ENCODE measurements at places on chromosomes 3 and 15.

DNA sequence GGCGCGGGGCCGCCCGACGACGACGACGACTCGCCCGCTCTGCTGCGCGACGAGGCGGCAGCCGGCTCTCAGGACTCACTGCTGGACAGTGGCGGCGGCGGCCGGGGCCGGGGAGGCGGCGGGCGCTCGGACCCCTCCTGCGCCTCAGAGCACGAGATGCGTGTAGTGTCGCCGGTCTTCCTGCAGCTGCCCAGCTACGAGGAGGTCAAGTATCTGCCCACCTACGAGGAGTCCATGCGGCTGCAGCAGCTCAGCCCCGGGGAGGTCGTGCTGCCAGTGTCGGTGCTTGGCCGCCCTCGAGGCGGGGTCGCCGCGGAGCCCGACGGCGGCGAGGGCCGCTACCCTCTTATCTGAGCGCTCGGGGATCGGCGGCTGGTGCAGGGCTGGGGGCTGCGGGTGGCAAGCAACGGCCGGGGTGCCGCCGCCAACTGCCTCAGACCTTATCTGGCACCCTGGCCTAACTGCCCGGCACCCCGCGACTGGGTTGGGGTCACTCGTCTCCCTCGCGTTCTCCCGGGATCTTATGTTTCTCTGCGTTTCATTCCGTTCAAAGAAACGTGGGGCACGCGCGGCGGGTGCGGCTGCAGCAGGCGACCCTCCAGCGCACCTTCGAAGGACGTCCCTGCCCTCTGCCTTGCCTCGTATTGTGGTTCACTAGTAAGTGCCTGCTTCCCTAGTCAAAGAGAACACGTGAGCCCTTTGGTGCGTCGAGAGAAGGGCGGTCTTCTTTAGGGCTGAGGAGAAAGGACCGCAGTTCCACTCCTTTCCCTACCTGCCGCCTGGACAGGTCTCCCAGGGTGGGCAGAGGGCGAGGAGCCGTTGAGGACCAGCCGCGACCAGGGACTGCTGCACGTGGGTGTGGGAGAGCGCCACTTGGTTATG lies 1.0 kb downstream of the C3orf80 start:
- no peak for DNase-seq

- no peak for DNase-seq
Measured at GRCh38 chr15:68623301-68623892, 44.6 kb downstream of the CORO2B start.

- DNase-seq, result no peak
Measured at GRCh38 chr3:189531271-189531670, 99.9 kb upstream of the TP63 start.

- no peak for DNase-seq
Measured at GRCh38 chr15:34753236-34753894, 1.4 kb downstream of the GJD2 start.

DNA sequence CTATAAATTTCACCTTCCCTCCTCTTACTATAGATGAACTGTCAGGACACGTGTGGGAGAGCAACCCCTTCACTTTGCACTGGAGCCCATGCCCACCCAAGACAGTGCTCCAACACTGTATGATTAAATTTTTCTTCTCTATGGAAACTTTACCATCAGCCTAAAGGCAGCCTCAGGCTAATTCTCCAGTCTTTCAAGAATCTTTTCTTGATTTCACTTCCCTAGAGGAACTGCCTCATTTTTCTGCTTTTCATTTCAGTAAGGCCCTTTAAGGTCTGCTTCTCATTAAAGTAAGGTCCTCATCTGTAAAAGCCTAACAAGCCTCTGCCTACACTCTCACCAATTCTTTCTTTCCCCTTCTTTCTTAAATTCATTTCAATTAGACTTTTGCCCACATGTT lies 137.3 kb downstream of the KCNMB2 start:
- no peak for DNase-seq

- no peak for DNase-seq
Measured at GRCh38 chr15:80706161-80706560, 11.1 kb downstream of the ABHD17C start.

GRCh38 chr3:55333923-55334322 lies 153.2 kb downstream of the WNT5A start:
- DNase-seq, result no peak

DNA sequence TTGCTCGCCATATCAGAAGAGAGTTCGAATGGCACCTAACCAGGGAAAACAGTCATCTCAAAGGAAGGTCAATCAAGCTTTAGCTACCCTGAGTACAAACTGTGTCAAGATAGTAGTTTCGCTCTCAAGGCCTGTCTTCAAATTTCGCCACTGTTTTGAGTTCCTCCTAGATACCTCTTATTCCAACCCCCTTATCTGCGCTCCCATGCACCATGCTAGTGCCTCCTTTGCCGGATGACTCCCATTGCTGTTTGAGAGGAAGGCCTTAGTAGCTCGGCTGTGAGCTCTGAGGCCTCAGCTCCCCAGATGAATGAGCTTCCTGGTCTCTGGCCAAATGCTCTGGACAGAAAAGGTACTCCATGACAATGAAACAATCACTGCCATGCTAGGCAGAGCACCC lies 256.0 kb downstream of the ULK4 start:
- no peak for DNase-seq

DNA sequence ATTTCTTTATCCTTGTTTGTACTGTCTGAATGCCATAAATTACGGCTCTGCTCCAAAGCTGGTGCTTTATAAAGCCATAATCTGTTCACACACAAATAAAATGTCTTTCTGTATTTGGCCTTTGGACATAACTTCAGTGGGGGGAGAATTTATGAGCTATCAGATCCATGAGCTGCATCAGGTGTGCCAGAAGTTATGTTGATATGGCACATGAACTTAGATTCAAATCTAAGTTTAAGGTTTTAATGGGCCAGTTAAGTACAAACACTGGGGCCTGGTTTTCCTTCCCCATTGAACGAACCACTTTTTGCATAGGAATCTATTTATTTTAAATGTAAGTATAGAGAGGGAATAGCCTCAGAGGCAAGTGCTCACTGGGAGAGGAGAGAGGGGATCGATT lies 239.9 kb downstream of the NFKBIZ start:
- DNase-seq, result no peak

Measured in stimulated activated CD4-positive, alpha-beta T cell treated with anti-CD3 and anti-CD28 coated beads, Interleukin-4, amount 100 ng/mL, for 48 hours (primary cell).